HAP-1 (cell line): ENCODE measurements at places on chromosomes 6 and 20.

- no peak for DNase-seq
Measured at GRCh38 chr6:155959898-155960495, 504.4 kb upstream of the NOX3 start.

- DNase-seq, result no peak
Measured at GRCh38 chr20:24996449-24997377, 4.2 kb upstream of the APMAP start.

- DNase-seq, result no peak
Measured at GRCh38 chr6:34201455-34202107, 35.1 kb upstream of the HMGA1 start.

GRCh38 chr6:164066766-164067165, 652.2 kb downstream of the QKI start:
- no peak for DNase-seq

GRCh38 chr6:25165800-25166199, 113.4 kb upstream of the CARMIL1 start:
- no peak for DNase-seq

DNA sequence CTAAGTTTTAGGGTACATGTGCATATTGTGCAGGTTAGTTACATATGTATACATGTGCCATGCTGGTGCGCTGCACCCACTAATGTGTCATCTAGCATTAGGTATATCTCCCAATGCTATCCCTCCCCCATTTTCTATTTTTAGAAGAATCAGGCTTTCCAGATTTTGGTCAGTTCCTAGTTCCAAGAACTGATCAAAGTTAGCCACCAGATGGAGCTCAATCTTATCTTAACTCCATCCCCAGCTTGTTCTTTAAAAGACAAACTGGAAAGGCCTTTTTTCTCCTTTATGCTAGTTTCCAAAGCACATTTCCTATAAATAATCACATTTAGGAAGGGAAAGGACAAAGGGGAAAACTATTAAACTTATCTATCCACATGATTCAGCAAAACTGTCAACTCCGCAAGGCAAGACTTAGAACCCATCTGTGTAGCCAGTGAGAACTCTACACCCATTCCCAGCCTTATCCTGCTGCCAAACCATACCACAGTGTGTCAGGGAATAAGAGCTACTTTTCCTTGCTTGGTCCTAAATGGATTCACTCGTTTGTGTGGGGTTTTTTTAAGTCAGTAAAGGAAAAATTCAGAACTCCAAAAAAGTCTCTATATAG, 22.8 kb upstream of the KHDC1 start:
- DNase-seq, result peak; percentile 36

GRCh38 chr6:154672086-154672485, 61.1 kb upstream of the SCAF8 start:
- DNase-seq, result no peak

DNA sequence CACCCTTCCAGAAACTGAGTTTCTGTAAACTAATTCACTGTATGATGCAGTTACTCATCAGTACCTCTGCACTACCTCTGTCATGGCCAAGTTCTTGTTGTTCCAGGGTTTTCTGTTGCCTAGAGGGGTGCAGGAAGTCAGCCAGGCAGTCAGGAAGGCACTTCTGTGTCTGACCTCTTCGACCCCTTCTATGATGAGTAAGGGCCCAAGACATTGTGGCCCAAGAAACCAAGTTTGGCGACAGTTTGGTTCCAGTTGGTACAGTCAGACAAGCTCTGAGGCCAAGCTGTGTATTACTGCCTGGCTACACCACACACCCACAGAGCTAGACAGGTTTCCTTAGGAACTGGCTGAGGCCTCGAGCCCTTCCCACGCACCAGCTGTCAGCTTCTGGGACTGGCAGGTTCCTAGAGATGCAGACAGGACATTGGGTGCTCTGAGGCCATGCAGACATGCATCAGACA, 41.2 kb downstream of the TRAF3IP2 start:
- no peak for DNase-seq

- DNase-seq, result no peak
Measured at GRCh38 chr6:166989427-166990032, 9.7 kb upstream of the CEP43 start.

DNA sequence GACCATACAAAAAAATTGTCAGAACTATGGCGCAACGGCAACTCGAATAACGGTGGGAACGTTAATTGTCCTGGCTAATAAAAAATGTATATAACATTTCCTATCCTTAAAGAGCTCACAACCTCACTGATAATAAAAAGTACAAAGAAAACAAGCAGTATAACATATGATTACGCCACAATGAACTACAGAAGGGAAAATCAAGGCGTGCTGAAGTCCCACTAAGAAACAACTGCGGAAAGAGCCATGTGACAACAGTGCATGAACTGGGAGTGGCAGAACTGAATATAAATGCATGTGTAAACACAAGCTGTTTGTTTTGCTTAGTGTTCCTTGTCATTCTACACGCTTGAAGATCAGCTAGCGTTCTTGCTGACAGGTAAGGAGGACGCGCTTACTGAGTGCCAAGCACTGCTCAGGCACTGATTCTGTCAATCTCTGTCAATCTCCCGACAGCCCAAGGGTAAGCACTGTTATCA, 466 bp upstream of the PSMB1 start:
- no peak for DNase-seq

DNA sequence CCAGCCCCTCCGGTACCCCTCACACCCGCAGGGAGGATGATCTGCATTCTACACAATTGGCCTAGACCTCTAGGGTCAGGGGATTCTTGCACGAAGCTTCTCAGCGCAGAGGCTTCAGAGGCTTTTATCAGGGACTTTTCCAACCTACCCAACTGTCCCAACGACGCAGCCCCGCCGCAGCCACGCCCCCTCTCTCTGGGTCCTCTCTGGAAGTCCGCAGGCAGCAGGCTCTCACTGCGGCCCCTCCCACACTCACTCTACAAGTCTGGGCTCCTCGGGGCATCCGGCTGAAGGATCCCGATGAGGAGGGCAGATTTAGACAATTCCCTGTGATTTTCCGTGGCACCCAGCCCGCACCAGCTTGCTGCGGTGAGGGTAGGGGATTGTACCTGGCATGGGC, 227.7 kb upstream of the RNF24 start:
- DNase-seq, result peak; percentile 55

- DNase-seq, result no peak
Measured at GRCh38 chr6:41153992-41154625, at the start of gene TREML1. Gene TREML1 (minus strand): TSS chr6:41154347. CDS start chr6:41154288, 59 bp downstream.

- DNase-seq, result no peak
Measured at GRCh38 chr6:168475188-168476013, 34.4 kb downstream of the SMOC2 start.

GRCh38 chr6:42831237-42831636, 48.2 kb upstream of the RPL7L1 start:
- DNase-seq, result no peak

DNA sequence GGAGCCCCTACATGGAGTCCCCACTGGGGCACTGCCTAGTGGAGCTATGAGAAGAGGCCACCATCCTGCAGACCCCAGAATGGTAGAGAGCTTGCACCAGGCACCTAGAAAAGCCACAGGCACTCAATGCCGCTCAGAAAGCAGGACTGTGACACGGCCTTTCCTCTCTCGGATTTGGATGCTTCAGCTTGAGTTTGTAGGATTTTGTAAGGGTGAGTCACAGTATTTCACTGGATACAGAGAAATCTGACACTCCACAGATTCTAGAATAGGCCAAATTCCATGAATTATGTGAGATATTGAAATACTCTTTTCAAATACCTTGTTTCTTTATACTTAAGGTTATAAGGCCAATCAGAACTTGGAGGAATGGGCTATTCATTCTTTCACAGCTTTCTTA, 424.5 kb downstream of the HTR1B start:
- DNase-seq, result no peak

DNA sequence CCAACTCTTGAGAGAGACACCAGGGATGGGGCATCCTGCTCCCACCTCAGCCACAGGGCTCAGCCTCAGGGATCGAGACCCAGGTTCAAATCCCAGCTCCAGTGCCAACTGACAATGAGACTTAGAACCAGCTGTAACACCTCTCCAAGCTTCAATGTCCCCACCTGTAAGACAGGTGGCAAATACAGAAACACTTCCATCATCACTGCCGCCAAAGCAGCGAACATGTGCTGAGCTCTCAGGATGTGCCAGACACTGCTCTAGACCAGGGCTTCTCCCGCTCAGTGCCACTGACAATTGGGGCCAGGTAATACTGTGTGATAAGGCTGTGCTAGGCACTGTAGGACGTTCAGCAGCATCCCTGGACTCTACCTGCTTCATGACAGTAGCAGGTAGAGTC, 22.1 kb downstream of the PREX1 start:
- DNase-seq, result no peak

GRCh38 chr20:12902992-12903391, 105.8 kb upstream of the SPTLC3 start:
- DNase-seq, result no peak

- no peak for DNase-seq
Measured at GRCh38 chr6:153087436-153087835, 43.6 kb downstream of the RGS17 start.

DNA sequence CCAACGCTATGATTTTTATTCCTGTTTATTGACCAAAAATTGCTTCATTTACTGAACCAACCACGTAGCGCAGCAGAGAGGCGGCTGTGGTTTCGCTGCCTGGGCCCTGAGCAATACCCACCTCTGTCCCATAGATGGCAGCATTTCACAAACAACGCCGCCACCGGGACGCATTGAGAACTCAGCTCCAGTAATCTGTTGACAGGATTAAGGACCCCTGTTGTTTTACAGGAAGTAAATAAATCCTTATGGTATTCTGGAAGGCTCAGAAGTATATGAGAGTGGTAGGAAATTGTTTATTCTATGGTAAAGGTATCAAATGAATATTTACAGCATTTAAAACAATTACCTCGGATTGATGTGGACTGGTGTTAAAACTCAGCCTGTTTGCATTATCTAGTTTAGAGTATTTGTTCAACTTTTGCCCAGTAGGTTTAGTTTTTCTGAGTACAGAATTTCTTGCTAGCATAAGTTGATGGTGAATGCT, 547.9 kb upstream of the SLC35B3 start:
- DNase-seq, result peak; percentile 73

DNA sequence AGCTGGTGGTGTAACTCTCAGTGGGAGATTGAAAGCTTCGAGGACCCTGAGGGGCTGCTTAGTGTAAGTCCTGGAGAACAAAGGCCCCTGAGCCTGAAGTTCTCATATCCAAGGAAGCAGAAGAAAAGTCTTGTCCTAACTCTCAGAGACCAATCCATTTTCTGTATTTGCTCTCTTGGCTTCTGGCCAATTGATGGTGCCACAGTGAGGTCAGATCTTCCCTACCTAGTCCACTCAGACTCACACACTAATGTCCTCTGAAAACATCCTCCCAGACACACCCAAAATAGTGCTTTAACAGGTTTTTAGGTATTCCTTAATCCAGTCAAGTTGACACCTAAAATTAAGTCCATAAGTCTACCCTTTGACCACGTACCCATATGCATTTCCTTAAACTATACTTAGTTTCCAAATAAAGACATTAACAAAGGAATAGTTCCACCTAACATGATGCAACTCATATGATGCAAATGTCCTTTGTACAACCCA, 29.4 kb downstream of the ZNF292 start:
- no peak for DNase-seq

DNA sequence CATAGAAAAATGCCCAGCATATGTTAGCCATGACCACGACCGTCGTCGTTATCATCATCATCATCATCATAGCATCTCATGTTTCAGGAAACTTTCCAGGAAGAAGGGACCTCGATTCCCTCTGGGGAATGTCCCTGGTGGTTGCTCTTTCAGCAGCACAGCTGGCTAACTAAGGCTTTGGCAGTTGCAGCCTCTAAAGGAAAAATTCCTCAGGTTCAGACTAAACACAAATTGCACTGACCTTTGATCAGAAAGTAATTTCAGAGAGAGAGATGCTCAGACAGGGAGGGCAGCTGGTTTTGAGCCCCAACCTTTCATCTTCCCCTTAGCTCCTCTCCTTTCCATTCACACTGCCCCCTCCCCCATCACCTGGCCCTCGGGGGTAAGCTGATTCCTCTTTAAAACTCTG, 5.6 kb upstream of the CFB start:
- DNase-seq, result no peak
